ENCODE measurements at places on chromosomes 12 and 14.

- DNase-seq: no peak
Observed at GRCh38 chr14:102805371-102805891, 28.2 kb downstream of the TRAF3 start.

GRCh38 chr14:76307786-76308780 is 67.9 kb upstream of the ESRRB start:
- no peak for DNase-seq

GRCh38 chr12:29152981-29153630 is 4.0 kb downstream of the FAR2 start:
- DNase-seq: no peak

GRCh38 chr14:99256483-99256874 is 15.5 kb downstream of the BCL11B start:
- no peak for DNase-seq

DNA sequence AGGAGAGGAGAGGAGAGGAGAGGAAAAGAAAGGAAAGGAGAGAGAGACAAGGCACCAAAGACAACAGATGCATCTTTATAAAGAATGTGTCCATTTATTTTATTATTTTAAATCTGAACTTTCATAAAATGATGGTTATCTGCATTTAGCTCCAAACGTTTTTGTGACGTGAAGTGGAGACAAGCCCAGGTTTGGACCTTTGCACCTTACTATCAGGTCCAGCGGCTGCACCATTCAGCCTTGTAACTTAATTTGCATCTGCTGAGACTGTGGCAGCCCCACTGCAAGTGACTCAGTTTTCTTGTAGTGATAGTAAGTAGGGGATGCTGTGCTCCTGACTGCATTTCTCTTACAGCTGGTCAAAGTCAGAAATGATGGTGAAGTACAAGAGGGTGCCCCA is 130.7 kb downstream of the NTF3 start:
- DNase-seq: no peak

GRCh38 chr14:102231476-102232347 is 73.3 kb downstream of the MOK start:
- DNase-seq: no peak

GRCh38 chr12:4177262-4177661 is 96.3 kb upstream of the CCND2 start:
- no peak for DNase-seq
